Activated T-helper 1 cell treated with Interleukin-2 at 50 U/mL for 16 hours (primary cell): ENCODE measurements at places on chromosomes 6 and 20.

DNA sequence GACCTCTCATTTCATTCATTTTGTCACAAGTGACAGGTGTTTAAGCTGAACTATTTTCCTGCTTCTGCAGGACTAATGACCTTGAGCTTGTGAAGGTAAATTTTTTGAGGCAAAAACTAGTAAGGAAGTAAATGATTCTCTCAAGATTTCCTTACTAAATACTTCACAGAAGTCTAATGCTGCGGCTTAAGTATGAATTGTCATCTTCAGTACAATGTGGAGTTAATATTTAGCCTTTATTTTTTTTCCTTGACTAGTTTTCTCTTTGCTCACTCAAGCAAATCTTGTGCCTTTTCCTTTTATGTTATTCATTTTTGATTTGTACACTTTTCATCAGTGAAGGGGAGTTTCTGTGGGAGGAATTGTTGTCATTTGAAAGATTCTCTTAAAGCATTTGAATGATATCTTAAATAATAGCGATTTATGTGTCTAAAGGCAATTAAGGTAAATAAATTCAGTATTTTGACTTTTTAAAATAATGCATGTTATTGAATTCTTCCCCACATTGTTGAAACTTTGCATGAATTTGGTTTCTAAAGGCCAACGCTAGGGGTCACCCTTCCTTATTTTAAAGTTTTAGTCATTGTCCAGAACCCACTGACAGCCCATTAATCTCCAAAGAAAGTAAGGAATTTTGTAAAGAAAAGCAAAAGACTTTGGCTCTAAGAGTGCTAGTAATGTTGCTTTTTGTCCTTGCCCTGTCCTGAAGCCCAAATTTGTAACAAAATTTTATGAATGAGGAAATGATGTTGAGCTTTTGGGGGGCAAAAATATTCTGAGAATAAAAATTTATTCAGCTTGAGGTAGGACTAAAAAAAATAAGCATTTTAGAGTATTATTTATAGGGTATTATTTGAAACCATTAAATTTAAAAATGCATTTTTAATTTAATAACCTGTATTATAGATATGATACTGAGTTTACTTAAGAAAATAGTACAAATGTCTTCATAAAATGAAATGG is 157.4 kb upstream of the LAMA2 start:
- no peak for DNase-seq

DNA sequence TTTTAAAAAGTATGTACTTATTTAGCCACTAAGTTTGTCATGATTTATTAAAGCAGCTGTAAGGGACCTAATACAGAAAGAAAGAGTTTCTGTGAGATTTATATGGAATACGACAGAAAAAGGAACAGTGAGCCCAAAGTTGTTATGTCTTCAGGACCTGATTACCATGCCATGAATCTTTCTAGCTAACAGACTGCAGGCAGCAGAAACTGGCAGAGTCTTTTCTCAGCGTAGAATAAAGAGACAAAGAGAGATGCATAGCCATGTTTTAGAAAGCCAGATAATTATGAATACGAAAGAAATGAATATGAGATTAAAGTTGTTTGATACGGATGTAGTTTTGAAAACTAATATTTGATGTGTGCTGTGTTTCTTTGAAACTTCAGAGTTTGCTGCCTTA is 624.1 kb upstream of the ADGRB3 start:
- DNase-seq = no peak

DNA sequence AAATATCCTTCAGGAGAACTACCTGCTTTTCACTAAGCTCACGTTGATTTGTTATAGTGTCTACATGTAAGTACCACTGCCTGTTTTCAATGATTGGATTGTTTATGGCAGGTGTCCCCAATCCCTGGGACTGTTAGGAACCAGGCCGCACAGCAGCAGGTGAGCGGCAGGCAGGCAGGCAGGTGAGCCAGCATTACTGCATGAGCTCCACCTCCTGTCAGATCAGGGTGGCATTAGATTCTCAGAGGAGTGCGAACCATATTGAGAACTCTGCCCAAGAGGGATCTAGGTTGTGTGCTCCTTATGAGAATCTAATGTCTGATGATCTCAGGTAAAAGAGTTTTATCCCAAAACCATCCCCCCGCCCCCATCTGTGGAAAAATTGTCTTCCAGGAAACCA is 303.3 kb downstream of the EYA4 start:
- no peak for DNase-seq

DNA sequence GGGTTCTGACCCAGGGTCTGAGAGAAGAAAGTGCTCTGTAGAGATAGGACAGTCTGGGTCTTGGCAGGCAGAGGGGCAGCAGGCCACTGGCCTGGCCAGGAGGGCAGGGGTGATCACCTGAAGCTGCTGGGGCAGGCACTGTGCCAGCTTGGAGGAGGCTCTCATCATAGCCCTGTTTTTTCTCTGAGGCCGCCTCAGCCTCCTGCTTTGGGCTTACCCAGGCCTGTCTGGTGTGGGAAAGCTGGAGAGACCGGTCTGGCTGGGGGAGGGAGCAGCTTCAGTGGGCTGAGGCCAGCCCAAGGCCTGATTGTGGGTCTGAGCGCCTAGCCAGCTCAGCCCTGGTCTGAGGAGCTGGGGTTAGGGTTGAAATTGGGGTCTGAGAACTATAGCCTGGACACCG is 3.9 kb downstream of the LPIN3 start:
- no peak for DNase-seq

GRCh38 chr20:38229376-38230252 is 30.9 kb downstream of the KIAA1755 start:
- DNase-seq = no peak
